Neural crest cell (in vitro differentiated cells): ENCODE measurements at places on chromosomes 6 and 20.
A peak's percentile ranks its signal among the peaks of the same experiment; 100 is the strongest.

DNA sequence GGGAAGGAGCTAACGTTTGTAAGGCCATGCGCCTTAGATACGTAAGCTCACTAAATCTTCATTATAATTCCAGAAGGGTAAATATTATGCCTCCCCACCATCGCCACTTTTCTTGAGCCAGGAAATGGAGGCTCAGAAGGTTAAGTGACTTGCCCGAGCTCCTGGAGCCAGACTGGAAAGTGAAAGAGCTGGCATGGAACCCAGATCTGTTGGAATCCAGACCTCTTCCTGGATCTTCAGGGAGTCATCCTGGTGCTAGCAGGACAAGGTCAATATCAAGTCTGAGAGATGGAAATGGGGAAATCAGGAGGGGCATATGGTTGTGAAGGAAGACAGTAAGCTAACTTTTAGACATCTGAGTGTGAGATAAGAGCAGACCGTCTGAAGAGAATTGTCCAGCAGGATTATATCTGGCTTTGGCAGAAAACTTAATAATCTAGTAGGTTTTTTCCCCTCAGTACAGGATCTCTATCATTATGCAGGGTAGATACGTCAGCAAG lies 6.2 kb downstream of the TMEM200A start:
- H3K27me3 ChIP-seq, result peaks cover 40% of the 10 kb centered on the region
- DNase-seq, result no peak
- H3K36me3 ChIP-seq, result no peaks in the 10 kb centered on the region
- H3K4me3 ChIP-seq, result no peak overlapping the region
- H3K27ac ChIP-seq, result no peak overlapping the region

DNA sequence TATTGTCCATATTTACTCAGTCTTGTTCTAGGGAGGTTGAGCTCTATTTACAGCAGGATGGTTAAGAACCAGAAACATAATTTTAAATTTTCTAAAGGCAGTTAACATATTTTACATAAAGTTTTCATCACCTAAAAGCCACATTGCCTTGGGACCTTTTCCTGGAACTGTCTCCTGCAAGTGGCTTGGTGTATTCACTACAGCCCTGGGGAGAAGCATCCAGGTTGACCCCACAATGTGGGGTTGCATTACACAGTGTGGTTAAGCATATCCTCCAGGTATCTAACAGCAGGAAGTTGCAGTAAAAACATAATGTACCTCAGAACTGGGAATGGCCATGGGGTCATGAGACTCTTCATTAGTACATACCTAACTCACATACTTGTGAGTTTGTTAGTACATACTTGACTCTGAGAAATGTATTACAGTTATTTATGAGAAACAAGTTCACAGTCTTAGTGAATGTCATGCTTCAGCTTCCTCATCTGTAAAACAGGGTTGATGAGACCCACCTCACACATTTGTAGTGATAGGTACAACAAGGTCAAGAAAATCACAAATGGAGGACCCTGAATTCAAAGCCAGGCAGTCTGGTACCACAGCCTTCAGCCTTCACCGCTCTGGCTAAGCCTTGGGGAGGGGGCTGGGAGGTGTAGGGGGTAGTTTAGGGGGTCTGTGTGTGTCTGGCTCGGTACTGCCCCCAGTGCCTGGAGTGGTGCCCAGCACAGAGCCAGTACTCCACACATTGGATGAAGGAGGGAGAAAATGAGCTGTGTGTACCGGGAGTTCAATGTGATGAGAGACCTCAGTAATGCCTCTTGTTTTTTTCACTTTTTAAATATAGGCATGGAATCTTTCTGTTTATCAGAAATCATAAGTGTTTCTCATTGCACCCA lies 52.9 kb downstream of the KAT14 start:
- H3K27me3 ChIP-seq, result no peaks in the 10 kb centered on the region
- no peak overlapping the region for H3K4me3 ChIP-seq
- DNase-seq, result no peak

- no peak for DNase-seq
- H3K36me3 ChIP-seq, result peaks cover 27% of the 10 kb centered on the region
- H3K27me3 ChIP-seq, result no peaks in the 10 kb centered on the region
- peaks cover 7% of the 10 kb centered on the region for H3K4me1 ChIP-seq
These were observed 35.2 kb downstream of the SLC22A1 start for GRCh38 chr6:160156842-160157241.

DNA sequence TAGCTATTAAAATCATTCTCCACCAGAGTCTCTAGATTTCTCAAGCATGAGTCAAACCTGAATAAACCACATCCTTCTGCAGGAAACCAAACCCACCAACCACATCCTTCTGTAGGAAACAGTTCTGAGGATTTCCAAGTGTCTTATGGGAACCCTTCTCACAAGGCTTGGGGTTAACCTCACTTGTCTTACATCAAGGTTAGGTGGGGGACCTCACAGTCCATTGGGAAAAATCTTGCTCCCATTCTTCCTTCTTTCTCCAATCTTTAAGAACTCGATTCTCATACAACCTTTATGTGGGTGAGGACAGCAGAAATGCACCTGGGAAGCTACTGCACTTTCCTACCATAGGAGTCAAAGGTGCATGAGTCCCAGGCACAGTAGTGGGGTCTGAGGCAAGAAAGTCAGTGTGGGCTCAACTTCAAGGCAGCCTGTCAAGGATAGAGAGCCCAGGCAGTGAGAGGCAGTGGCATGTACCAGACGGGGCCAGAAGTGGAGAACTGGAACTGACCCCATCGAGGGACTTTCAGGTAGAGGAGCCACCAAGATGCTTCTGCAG lies 114.5 kb downstream of the SLC22A3 start:
- H3K36me3 ChIP-seq, result peaks cover 5% of the 10 kb centered on the region
- DNase-seq, result no peak
- H3K27me3 ChIP-seq, result no peaks in the 10 kb centered on the region
- H3K4me3 ChIP-seq, result no peak overlapping the region
- H3K27ac ChIP-seq, result peak overlapping the region; percentile 30

DNA sequence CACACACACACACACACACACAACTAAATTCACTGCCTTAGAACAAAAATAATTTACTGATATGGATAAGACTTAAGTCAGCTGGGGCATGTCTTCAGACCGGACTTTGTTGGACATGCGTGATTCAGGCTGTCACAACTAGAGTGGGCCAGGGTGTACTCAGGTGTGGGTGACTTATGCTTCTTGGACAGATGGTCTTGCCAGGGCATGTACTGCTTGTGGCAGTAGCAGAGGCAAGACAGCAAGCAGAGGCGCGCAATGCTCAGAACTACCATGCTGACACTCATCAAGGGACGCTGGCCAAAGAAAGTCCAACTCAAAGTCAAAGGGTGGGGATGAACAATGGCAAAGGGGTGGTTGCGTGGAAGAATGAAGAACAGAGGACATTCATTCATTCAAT lies 437.5 kb downstream of the CBLN4 start:
- no peaks in the 10 kb centered on the region for H3K27me3 ChIP-seq
- H3K27ac ChIP-seq, result no peak overlapping the region
- H3K36me3 ChIP-seq, result no peaks in the 10 kb centered on the region
- DNase-seq, result no peak
- H3K4me3 ChIP-seq, result no peak overlapping the region

- DNase-seq, result no peak
- H3K36me3 ChIP-seq, result no peaks in the 10 kb centered on the region
- H3K4me1 ChIP-seq, result peaks cover 14% of the 10 kb centered on the region
These were observed 84.9 kb upstream of the NAA20 start for GRCh38 chr20:19932170-19932667.

DNA sequence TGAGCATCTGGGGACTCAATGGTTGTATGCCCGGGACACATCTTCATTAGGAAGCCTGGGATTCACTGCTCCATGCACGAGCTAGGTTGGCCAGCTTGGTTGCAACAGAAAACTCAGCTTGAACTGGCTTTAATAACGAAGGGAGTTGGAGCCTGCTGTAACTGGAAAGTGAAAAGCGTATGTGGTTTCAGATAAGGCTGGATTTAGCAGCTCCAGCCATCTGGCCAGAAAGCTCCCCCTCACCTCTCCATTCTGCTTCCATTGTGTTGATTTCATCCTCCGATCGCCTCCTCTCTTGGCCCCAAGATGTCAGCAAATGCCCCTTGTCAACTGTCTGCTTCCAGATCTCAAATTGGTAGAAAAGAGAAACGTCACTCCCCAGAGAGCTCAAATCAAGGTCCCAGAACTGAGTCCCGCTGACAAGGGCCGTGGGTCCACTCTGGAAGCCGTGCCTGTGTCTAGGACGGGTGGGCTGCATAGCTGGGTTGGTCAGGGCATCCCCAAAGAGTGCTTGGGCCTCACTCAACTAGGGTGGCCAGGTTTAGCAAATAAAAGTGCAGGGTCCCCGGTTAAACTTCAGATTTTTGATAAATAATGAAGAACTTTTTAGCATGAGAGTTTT lies 117.0 kb upstream of the PMEPA1 start:
- no peaks in the 10 kb centered on the region for H3K27me3 ChIP-seq
- peaks cover 9% of the 10 kb centered on the region for H3K4me1 ChIP-seq
- DNase-seq, result no peak

DNA sequence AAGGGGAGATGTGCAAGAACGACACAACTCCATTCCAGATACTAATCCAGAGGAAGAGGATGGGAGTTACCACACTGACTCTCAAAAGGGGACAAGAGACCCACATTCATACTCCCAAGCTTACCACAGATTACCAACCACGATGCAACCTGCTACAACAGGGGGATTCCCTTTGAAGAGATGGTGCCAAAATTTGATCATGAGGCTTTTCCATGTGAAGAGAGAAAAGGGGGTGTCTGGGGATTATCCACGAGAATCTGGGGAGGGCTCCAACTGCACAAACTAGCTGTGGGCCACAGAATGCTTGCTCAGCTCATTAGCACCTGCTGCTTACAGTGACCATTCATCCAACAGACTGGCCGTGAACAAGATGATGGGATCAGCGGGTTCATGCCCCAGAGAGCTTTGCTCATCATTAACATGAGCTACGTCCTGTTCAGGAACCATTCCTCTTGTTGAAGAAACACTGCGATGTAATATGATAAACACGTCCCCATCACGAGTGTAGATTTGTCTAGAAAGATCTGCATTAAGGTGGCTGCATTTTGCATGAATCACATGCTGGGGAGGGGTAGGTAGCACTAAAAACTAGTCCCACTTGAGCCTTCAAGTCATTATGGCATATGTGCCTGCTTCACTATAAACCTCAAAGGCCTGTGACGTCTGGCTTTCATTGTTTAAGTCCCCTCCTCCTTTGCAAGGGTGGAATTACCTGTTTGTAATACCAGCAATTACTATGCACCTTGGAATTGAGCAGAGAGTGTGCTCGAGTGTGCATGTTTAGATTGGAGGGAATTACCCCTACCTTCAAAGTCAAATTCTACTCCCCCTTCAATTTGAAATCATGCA lies 4.0 kb downstream of the PLAGL2 start:
- peaks cover 6% of the 10 kb centered on the region for H3K36me3 ChIP-seq
- H3K4me1 ChIP-seq, result peaks cover 50% of the 10 kb centered on the region
- peak overlapping the region; percentile 99 for H3K4me3 ChIP-seq
- no peaks in the 10 kb centered on the region for H3K27me3 ChIP-seq

DNA sequence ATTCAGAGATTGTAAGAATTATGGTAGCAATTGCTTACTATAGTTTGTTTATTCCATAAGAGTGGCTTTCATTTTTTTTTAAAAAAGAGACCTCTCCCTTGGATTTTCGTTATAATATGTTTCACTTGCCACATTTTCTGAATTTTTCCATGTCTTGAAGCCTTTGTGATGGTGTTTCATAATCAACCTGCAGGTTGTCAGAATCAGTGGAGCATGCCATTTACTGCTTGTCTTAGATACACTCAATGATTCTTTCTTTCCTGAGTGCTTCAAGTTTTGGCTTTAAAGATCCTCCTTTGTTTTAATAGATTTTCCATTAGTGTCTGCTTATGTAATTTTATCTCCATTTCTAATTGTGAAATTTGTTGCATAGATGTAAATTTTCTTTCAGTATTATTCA lies 31.2 kb downstream of the KCNQ5 start:
- peaks cover 2% of the 10 kb centered on the region for H3K27me3 ChIP-seq
- no peaks in the 10 kb centered on the region for H3K36me3 ChIP-seq
- no peak for DNase-seq
- no peaks in the 10 kb centered on the region for H3K4me1 ChIP-seq
- no peak overlapping the region for H3K27ac ChIP-seq

- H3K27me3 ChIP-seq, result no peaks in the 10 kb centered on the region
- no peak for DNase-seq
- H3K27ac ChIP-seq, result peak overlapping the region; percentile 70
- peaks cover 55% of the 10 kb centered on the region for H3K4me1 ChIP-seq
- H3K4me3 ChIP-seq, result peak overlapping the region; percentile 63
- peaks cover 23% of the 10 kb centered on the region for H3K36me3 ChIP-seq
These were observed 16.5 kb upstream of the NHSL1 start for GRCh38 chr6:138515657-138516248.

- H3K36me3 ChIP-seq, result no peaks in the 10 kb centered on the region
- H3K27me3 ChIP-seq, result no peaks in the 10 kb centered on the region
- DNase-seq, result no peak
- H3K27ac ChIP-seq, result no peak overlapping the region
These were observed 49.6 kb upstream of the PHIP start for GRCh38 chr6:79127660-79128059.

GRCh38 chr6:7868926-7869325 lies 41.7 kb downstream of the TXNDC5 start:
- H3K27me3 ChIP-seq, result no peaks in the 10 kb centered on the region
- H3K27ac ChIP-seq, result peak overlapping the region; percentile 43
- no peaks in the 10 kb centered on the region for H3K4me1 ChIP-seq
- H3K36me3 ChIP-seq, result no peaks in the 10 kb centered on the region
- H3K4me3 ChIP-seq, result no peak overlapping the region

- no peaks in the 10 kb centered on the region for H3K36me3 ChIP-seq
- DNase-seq, result no peak
- H3K4me1 ChIP-seq, result peaks cover 8% of the 10 kb centered on the region
- no peak overlapping the region for H3K27ac ChIP-seq
- no peak overlapping the region for H3K4me3 ChIP-seq
- peaks cover 6% of the 10 kb centered on the region for H3K27me3 ChIP-seq
These were observed 47.7 kb downstream of the FRK start for GRCh38 chr6:116012951-116013350.

- no peak overlapping the region for H3K4me3 ChIP-seq
- peaks cover 31% of the 10 kb centered on the region for H3K4me1 ChIP-seq
- no peak for DNase-seq
These were observed 57.5 kb downstream of the RREB1 start for GRCh38 chr6:7165002-7165889.

DNA sequence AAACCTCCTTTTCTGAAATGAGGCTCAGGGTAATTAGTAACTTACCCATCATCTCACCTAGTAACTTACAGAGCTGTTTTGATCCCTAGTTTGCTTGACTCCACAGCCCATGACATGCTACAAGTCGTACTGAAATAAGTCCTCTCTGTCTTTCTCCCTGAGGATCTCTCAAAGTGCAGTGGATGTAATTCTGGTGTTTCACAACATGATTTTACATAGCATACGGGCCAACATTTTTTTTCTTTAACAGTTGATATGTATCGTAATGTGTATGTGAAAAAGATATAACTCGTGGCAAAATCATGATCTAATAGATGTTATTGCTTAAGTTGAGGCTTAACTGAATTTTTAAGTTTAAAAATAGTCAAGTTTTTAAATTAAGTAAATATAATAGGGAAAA lies 45.0 kb downstream of the TSHZ2 start:
- H3K4me3 ChIP-seq, result no peak overlapping the region
- no peak for DNase-seq
- no peaks in the 10 kb centered on the region for H3K27me3 ChIP-seq
- H3K4me1 ChIP-seq, result no peaks in the 10 kb centered on the region
- H3K27ac ChIP-seq, result no peak overlapping the region

GRCh38 chr6:48985025-48985424 lies 478.0 kb downstream of the MMUT start:
- H3K4me1 ChIP-seq, result peaks cover 5% of the 10 kb centered on the region
- DNase-seq, result no peak
- H3K27ac ChIP-seq, result no peak overlapping the region
- H3K4me3 ChIP-seq, result no peak overlapping the region
- no peaks in the 10 kb centered on the region for H3K27me3 ChIP-seq
